ENCODE measurements at places on chromosomes 5 and 9.

- no peak for DNase-seq
Measured at GRCh38 chr5:10661401-10661800, 97.5 kb downstream of the ANKRD33B start.

DNA sequence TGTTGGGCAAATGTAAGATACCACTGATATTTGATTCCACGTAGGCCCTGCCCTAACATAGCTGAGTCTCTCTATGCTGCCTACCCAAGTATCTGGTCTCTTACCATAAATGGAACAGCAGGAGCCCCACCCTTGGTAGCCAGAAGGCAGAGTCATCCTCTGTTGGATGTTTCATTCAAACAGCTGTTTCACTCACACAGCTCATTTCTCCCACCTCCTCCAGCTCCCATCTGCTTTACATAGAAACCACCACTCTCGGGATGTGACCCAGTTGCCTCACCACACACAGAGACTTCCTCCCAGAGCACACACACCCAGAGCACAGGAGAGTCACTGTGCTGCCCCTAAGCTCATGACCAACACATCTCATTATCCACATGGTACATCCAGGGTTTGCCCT lies 165.3 kb downstream of the TMEM167A start:
- no peak for DNase-seq

DNA sequence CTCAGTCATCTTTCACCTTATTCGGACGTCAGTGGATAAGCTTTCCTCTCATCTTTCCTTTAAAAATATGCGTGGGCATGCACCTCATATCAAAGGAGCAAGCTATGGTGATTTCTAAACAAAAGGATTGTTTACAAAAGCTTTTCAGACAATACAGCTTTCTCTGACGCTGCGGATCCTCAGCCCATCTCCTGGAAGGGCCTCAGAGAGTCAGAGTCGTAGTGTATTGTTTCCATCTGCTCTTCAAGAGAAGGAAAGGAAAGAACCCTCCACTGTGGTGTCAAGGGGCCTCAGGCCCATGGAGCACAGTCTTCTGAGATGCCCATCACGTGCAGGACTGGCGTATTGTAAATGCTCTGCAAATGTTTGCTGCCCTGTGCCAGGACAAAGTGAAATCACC lies 163.4 kb upstream of the MAP1B start:
- DNase-seq, result no peak

- DNase-seq, result no peak
Measured at GRCh38 chr9:128020692-128021091, 39.9 kb upstream of the EEIG1 start.

DNA sequence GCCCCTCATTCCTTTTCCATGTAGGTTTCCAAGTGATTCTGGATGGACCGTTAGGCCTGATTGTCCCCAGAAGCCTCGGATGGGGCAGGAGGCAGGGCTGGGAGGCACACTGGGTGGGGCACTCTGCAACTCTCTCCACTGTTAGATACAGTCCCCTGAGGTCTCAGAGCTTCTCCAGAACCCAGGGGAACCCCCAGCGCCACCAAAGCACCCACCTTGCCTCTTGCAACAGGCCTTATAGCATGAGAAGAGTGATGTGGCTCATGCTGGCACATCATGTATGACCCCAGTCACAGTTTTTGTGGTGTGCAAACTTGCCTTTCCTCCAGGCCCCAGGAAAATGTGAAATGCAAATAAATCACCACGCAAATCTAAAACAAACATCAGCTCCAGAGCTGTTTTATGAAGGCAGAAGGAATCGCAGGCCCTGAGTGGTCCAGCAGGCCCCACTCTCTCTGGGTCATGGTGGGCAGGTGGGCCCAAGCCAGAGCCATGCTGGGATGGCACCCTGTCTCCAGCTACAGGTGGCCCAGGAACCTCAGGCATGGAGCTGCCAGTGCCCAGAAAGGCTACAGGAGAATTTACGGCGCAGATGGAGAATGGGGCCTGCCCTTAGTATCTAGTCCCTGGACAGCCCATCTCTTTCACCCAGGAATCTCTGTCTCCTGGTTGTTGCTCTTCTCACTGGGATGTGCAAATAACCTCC lies 36.3 kb upstream of the CDKN2AIPNL start:
- DNase-seq, result no peak

GRCh38 chr5:59209758-59210359 lies 627.0 kb downstream of the RAB3C start:
- no peak for DNase-seq

DNA sequence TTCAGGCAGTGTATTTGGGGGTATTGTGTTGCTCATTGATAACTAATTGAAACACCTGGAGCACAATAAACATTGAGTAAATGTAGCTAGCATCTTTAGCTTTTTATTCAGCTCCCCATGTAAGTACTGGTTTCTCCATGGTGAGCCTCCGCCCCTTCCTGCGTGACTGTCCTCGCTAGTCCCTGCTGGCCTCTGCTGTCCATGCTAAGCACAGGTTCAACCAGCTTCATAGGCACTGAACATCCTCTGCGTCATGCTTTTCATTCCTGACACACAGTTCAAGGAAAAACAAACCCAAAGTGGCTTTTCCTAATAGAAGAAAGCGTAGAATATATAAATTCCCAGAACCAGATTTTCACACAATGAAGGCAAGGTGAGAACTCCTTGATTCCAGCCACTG lies 27.3 kb upstream of the DAP start:
- DNase-seq, result no peak

DNA sequence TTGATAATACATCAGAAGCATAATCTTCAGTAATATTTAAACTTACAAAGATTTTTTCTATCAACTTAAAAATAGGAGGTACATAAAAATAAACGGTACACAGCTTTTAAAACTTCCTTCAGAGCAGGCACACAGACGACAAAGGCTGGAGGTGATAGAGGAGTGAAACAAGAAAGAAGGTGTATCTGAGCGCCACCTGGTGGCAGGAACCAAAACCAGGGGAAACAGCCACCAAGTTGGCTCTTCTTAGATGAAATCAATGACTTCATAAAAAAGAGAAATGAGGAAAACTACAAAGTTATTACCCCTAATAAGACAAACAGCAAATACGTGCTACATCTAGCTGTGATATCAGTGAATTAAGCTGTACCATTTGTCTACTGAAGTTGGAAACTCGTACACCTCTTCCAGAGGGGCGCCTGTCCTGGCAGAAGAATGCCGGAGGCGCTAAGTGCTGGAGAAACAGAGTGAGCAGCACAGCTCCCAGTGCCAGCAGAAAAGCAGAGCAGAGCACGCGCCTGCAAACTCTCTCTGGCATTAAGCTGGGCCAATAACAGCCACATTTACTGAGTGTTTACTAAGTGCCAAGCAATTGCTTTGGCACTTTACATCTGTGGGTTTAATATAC lies 85.9 kb downstream of the SETX start:
- DNase-seq, result peak; percentile 21

GRCh38 chr5:79653843-79654242 lies 35.8 kb upstream of the CMYA5 start:
- DNase-seq, result no peak

DNA sequence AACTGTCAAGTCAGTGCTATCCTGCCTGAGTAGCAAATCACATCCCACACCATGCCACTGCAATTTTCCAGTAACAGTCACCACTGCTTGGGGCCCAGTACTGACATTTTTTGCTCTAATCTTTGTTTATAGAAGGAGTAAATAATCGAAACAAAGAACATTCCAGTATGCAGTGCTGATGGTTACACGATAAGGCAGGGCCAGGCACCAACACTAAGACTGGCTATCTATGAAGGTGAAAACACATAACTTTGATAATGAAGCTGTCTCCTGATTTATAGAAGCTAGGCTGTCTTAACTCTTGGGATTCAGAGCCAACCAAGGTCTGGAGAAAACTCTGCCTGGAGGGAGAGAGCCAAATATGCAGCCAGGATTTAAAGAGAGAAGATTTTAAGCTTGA lies 365.3 kb downstream of the BNC2 start:
- no peak for DNase-seq

DNA sequence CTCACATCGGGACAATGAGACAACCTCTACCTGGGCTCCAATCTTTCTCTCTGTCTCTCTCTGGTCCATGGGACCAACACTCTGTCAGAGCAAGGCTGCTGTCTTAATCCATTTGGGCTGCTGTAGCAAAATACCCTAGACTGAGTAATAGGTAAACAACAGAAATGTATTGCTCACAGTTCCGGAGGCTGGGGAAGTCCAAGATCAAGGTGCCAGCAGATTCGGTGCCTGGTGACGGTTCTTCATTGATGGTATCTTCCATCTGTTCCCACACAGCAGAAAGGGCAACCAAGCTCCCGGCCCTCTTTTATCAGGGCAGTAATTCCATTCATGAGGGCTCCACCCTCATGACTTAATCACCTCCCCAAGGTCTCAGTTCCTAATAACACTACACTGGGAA lies 61.3 kb upstream of the SPOCK1 start:
- DNase-seq, result no peak

DNA sequence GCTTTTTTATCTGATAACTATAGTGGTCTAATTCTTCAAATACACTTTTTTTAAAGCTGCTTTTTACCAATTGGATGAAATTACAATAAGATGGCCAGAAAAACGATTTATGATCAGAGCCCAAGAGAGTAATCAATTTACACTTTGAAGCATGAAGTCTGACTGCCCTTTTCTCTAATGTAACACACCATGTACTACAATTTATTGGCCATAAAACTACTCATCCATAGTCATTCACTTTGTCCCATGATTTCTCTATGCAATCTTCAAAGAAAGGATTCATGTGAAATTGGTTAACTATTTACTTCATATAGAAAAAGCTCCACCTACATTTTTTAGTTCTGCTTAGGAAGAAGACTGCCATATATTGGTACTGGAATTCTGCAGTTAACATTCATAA lies 73.6 kb upstream of the CAST start:
- DNase-seq, result no peak

GRCh38 chr5:1204693-1205242 lies 3.4 kb downstream of the SLC6A19 start:
- no peak for DNase-seq

DNA sequence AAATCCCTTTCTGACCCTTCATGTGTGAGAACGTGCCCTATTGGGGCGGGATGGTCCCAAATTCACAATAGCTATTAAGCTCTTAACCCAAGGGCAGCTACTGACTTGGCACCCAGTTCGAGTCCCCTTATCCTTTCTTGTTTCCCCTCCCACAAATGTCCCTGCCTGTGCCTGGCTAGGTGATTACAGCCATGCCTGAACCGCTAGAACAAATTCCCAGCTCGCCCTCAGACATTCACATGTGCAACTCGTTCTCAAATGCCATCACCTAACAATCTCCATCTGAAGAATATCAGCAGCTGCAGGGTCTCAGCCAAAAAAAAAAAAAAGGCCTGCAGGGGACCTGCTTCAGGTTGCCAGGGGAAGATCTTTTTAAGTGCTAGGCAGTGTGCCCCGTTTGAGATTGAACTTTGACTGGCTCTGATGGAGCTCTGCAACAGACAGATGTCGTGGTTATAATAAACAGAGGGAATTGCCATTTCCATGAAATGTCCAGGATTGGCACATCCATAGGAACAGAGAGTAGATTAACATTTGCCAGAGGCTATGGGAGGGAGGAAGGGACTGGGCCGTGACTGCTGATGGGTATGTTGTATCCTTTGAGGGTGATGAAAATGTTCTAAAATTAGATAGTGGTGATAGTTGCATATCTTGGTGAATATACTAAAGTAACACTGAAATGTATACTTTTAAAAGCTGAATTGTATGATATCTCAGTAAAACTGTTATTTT lies 347.2 kb upstream of the WWC1 start:
- no peak for DNase-seq

- DNase-seq, result no peak
Measured at GRCh38 chr5:25744908-25745307, 1100.1 kb upstream of the CDH10 start.

DNA sequence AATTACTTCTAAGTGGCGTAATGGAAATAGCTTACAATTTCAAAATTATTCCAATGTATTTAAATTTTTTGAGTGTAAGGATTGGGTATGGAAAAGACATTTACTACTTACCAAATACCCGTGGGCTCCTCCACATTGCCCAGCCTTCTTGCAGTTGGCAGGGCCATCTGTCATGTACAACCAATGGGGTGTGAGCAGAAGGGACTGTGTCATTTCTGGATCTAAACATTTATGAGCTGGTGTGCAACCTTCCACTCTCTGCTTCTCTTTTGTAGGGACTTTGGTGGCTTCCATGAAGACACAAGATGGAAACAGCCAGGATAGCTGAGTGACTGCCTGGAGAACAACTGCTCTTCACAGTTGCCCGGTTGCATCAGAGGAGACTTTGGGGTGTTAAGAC lies 40.8 kb downstream of the FRMD3 start:
- no peak for DNase-seq

GRCh38 chr5:83450183-83450966 lies 21.2 kb upstream of the VCAN start:
- no peak for DNase-seq

DNA sequence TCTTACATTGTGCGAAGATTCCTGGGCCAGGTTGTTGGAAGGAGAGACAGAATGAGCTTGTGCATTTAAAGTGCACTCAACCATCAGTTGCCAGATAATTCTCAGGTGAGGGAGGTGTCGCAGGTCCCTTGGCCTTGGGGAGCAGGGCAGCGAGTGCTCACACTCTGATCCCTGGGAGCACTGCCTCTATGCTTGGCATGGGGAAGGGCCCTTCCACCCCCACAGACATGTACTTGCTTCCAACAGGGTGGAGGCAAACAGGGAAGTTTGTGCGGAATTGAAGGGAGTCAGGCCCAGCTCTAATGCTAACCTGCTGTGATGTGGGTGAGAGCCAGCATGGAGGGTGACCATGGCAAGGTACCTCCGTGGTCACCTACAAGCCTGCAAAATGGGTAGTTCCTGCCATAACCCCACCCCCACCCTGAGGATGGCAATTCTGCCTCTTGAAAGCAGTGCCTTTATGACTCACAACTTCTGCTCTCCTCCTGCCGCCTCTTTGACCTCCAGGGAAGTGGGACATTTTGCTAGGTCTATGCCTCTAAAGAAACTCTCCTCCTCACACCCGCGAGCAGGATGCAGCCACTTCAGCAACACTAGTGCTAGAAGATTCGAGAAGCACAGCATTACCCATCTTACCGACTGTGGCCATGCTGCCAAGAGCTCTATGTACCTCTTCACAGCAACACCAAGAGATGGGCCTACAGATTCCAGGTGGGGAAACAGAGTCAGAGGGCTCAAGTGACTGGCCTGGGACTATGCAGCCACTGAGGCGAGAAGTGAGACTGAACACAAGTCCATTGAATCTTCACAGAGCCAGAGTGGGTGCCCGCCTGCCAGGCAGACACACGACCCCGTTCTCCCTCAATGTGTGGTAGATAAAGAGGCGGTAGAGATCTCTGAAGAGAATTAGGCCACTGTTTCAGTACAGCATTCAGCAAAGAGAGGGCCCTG lies 22.1 kb upstream of the SLC25A51 start:
- no peak for DNase-seq

DNA sequence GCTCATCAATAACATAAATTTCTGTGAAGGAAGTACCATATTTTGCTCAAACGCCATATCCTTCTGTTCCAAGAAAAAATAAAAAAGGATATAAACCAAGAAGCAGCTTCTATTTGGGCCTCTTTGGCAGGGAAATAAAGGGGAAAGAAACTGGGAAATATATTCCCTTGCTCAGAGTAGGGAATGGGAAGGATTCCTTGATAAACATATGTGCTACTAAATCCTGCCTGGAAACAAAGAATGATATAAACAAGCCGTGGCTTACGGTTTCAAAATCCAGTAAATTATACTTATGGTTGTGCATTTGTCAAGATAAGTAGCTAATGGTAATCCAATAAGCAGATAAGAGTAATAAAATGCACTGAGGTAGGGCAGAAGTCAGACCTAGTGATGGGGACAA lies 481.6 kb downstream of the NTRK2 start:
- DNase-seq, result no peak
